ENCODE measurements at places on chromosomes 5 and 9. TPM values are rescaled to one million over a fixed set of nuclear protein-coding genes. Genes with fewer than 3 reads are reported as not detected.

ANKRD18B gene
- total RNA-seq, result 0.87 TPM

HRCT1 gene
- total RNA-seq, result 0.83 TPM

MCIDAS gene
- not detected for total RNA-seq

PDE6A gene
- total RNA-seq, result not detected

ORM2 gene
- total RNA-seq, result not detected

TRIM7 gene
- total RNA-seq, result 5.3 TPM

All from smooth muscle cell of trachea (primary cell).